ENCODE measurements at places on chromosomes 3 and 15.

DNA sequence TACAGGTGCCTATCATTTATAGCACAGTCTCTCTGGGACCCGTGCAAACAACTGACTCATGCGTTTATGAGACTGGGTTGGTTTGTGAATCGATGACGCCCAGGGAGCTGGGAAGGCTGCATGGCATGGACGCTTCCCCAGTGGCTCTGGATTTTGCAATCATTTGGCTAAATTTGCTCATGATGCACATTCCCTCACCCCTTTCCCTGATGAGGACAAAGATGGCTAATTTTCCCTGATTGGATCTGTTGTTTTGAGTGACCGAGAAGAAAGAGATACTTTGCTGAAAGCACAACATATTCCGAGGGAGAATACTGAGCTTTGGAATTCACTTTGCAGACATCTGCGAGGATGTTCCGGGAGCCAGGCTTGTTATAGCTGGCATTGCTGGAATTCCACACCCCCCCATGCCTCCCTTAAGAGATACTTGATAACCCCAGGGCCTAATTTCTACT, 51.1 kb downstream of the CGNL1 start:
- DNase-seq = no peak

- no peak for DNase-seq
Measured at GRCh38 chr3:13044496-13045240, 28.6 kb downstream of the IQSEC1 start.

- DNase-seq = no peak
Measured at GRCh38 chr3:156964577-156964976, 138.4 kb downstream of the LEKR1 start.

GRCh38 chr15:68543165-68544008, 35.4 kb upstream of the CORO2B start:
- no peak for DNase-seq

GRCh38 chr3:61807865-61808276, 246.5 kb downstream of the PTPRG start:
- no peak for DNase-seq

GRCh38 chr3:196942915-196943277, 568 bp upstream of the NCBP2 start:
- DNase-seq = no peak

- DNase-seq = no peak
Measured at GRCh38 chr3:111472556-111472955, 69.4 kb upstream of the CD96 start.

DNA sequence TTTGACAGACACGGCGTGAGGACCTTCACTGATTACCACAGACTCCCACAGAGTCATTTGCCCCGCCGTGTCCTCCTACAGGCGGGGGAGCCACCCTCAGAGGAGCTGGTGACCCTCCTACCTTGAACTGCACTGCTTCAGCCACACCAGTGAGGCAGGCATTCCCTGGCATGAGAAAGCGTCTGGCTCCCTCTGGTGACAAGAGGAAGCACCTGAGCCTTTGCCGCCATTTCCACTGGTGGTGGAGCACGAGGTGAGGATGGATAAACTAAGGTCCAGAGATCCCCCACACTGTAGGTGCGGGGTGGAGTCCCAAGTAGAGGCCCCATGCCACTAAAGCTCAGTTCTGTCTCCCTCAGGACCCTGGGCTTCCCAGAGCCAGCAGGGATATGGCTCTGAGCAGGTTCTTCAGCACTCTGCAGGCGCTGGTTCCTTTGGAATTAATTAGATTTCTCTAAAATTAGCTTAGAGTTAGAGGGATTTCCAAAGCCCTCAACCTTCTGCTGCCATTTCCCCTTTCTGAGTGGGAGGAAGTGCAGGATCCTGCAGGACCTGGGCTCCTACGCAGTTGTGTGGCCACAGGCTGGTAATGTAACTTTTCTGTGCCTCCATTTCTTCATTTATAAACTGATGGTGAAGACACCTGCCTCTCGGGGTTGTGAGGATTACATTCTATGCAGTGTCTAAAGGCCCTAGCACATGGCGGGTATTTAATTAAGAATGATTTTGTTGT, 224.0 kb downstream of the SLCO3A1 start:
- DNase-seq = no peak

- no peak for DNase-seq
Measured at GRCh38 chr3:69443457-69443920, 57.6 kb upstream of the FRMD4B start.

DNA sequence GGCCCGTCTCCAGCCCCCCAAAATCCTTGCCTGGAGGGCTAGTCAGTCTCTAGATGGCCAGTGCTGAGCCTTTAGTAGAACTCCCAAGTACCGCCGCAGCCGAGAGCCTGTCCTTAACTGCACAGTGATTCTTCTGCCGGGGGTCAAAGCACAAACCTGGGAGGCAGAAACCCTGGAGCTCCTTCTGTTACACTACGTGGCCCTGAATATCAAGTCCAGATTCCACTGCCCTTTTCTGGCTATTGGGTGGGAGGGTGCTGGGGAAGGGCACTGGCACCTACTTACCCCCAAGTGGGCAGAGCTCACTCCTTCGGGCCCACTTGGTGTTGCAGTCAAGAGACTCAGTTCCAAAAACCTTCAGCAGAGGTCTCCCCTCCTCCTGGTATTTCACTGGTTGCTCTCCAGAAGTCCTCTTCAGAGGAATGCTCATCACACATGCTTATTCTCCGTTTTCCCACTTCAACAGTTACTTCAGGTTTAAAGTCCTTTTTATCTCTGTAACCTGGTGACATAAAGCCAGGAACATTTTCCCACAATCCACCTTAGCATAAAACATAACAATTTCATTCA, 10.8 kb downstream of the PDHB start:
- no peak for DNase-seq

DNA sequence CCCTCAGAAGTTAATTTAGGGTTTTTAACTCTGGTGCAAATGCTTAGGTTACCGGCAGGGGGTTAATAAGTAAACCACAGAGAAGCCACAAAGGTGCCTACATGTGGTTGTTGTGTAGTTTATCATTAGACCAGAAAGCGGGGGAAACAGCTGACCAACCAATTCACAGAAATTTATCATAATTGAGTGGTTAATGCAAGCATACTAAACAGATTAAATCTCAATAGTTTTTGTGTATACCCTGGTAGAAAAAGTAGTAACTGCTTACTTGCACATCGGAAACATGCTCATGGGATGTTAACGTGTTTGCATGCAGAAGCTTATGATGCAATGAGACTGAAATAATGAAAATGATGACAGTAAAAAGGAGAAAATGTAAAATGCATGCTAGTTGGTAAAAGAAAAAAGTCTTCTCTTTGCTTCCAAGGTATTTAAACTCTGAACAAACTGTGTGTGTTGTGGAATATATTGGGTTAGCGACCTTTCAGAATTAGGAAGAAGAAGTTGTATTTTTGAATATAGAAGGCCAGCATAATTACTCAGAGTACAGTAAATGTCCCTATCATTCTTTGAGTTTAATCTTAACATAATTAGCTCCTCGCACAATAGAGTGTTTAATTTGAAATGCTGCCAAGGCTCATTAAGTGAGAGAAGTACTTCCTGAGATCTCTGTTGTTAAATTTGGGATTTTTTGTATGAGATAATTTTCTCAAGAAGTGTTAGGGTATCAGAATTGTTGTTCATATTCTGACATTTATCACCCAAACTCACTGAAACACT, 316.2 kb downstream of the PTPRG start:
- DNase-seq = no peak

GRCh38 chr15:49521802-49522201, 98.8 kb downstream of the FGF7 start:
- no peak for DNase-seq

GRCh38 chr3:182651461-182651860, 141.8 kb upstream of the ATP11B start:
- no peak for DNase-seq

Data from hematopoietic multipotent progenitor cell treated with erythropoietin and hydrocortisone succinate and interleukin-3 and kit ligand, for 15 days (in vitro differentiated cells).